ENCODE measurements at places on chromosomes 3 and 15.

DNA sequence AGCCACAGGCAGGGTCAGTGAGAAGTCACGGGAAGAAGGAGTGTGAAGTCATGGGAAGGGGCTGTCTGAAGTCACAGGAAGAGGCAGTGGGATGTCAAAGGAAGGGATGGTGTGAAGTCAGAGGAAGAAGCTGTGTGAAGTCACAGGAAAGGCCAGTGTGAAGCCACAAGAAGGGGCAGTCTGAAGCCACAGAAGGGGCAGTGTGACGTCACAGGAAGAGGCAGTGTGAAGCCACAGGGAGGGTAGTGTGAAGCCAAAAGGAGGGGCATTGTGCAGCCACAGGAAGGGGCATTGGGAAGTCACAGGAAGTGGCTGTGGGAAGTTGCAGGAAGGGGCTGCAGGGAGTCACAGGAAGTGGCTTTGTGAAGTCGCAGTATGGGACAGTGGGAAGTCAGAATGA is 35.1 kb downstream of the GASK1A start:
- DNase-seq, result no peak

DNA sequence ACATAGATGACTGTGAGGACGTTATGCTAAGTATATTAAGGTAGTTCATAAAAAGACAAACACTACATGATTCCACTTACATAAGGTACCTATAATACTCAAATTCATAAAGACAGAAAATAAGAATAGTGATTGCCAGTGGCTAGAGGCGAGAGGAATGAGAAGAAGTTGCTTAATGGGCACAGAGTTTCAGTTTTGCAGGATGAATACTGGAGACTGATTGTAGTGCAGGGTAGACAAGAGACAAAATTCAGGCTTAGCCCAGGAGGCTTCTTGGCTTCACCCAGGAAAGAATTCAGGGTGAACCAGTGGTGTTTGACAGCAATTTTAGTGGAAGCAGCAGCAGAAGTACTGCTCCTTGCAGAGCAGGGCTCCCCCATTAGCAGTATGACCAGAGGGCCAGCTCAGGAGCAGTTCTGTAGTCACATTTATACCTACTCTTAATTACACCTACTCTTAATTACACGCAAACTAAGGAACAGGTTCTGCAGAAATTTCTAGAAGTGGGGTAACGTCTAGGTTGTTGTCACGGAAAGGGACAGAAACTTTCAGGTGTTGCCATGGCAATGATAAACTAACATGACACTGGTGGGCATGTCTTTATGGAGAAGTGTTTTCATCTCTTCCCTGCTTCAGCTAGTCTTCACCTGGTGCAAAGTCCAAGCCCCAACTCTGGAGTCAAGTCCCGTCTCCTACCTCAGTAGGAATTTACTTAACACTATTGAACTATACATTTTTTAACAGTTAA is 55.2 kb downstream of the TBL1XR1 start:
- DNase-seq, result no peak

DNA sequence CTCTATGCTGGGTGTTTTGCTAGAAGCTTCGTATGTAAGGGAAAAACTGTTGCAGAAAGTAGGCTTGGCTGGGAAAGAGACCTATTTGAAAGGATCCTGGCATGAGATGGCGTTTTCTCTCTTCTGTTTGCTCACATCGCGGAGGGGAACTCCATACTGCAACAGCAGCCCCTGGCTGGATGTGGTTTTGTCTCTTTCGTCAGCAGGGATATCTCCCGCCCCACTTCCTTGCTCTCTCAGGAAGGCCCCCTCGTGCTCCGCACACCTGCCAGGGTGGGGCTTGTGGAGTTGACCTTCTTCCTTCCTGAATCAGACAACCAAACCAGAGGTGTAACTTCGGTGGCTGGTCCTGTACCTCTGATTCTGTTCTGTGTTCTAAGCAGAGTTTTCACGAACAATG is 26.4 kb upstream of the MYZAP start:
- DNase-seq, result no peak

GRCh38 chr15:47682661-47683060 is 34.6 kb upstream of the SEMA6D start:
- DNase-seq, result no peak
